CD4-positive, alpha-beta memory T cell (primary cell): ENCODE measurements at places on chromosomes 12 and 14.

GRCh38 chr12:68888243-68888642, 44.7 kb downstream of the CPM start:
- H3K27ac ChIP-seq: no peak overlapping the region
- no peaks in the 10 kb centered on the region for H3K36me3 ChIP-seq
- peaks cover 8% of the 10 kb centered on the region for H3K4me1 ChIP-seq

- H3K36me3 ChIP-seq: no peaks in the 10 kb centered on the region
- H3K4me3 ChIP-seq: no peak overlapping the region
- H3K27me3 ChIP-seq: peaks cover 53% of the 10 kb centered on the region
Measured at GRCh38 chr12:114400361-114400811, 5.6 kb downstream of the TBX5 start.

DNA sequence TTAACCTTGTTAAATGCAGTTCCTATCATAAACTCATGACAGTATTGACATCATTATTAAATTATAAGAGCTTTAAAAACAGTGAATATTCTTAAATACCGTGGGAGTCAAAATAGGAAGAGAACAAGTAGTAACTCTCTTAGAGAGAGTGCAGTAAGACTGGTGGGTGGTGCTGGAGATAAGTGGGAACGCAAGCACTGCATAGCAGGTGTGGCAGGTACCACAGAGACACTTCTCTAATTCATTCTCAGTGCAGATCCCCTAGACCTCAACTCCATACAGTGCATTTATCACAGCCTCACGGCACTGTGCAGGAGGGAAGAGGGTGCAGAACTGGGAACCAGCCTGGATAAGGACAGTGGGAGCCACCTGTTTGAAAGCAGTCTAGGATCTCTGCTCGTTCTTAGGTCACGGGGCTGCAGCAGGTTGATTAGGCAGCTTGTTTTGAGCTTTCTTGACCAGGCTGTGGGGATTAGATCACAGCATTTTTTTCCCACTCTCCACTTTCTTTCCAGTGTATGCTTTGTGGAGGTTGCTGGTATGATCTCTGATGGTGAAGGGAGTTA, 165.6 kb downstream of the PRKCH start:
- no peak for DNase-seq
- no peak overlapping the region for H3K4me3 ChIP-seq
- H3K27me3 ChIP-seq: no peaks in the 10 kb centered on the region
- peaks cover 36% of the 10 kb centered on the region for H3K4me1 ChIP-seq
- H3K36me3 ChIP-seq: peaks cover 80% of the 10 kb centered on the region
- H3K27ac ChIP-seq: no peak overlapping the region

- H3K27ac ChIP-seq: no peak overlapping the region
- no peak overlapping the region for H3K4me3 ChIP-seq
- H3K36me3 ChIP-seq: peaks cover 39% of the 10 kb centered on the region
- H3K4me1 ChIP-seq: no peaks in the 10 kb centered on the region
Measured at GRCh38 chr14:96285667-96286066, 29.7 kb downstream of the BDKRB1 start.

DNA sequence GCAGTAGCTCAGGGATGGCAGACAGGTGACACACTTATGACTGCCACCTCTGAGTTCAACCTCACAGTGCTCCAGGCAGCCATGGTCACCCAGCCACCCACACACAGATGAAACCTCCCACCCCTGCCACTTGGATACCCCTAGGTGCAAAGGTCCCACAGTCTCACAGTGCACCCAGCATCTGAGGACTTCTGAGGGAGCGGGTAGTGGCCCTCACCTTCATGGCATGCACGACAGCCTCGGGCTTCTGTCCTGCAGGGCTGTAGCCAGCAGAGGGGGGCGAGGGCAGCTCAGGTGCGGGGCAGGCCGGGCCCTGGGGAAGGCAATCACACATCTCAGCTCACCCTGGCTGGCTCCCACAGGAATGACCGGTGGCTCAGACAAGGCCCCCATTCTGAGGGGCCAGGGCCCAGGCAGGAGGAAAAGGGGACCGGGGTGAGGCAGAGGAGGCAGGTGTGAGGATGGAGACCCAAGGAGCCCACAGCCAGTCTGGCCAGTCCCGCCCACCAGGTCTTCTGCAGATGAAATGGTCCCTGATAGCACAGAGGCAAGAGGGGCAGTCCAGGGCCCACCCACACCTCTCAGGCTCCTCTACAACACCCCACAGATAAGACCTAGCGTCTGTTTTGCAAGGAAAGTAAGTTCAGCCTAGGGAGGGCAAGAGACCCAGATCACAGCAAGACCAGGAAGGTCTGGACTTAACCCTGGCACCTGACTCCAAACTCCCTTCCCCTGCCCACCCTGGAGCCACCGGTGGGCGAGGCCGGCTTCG, 35.8 kb downstream of the CCNK start:
- H3K4me1 ChIP-seq: no peaks in the 10 kb centered on the region
- H3K4me3 ChIP-seq: no peak overlapping the region
- no peaks in the 10 kb centered on the region for H3K36me3 ChIP-seq
- no peaks in the 10 kb centered on the region for H3K27me3 ChIP-seq
- no peak for DNase-seq

DNA sequence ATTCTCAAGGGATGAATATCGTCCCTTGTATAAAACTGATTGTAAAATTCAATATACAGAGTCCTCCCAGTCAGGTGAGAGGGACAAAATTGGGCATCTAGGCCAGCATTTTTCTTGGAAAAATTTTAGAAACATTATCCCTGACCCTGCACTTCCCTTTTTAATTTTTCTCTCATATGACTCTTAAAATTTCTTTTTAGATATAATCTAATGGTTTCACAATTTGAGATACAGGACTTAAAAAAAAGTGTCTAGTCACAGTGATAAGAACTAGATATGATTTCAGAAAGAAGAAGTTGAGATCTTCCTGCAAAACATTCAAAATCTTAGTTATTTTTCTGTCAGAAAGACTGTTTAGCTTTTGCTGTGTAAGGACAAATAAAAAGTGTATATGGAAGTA, 270.8 kb upstream of the PPFIA2 start:
- H3K4me3 ChIP-seq: no peak overlapping the region
- H3K27me3 ChIP-seq: no peaks in the 10 kb centered on the region
- no peaks in the 10 kb centered on the region for H3K36me3 ChIP-seq

DNA sequence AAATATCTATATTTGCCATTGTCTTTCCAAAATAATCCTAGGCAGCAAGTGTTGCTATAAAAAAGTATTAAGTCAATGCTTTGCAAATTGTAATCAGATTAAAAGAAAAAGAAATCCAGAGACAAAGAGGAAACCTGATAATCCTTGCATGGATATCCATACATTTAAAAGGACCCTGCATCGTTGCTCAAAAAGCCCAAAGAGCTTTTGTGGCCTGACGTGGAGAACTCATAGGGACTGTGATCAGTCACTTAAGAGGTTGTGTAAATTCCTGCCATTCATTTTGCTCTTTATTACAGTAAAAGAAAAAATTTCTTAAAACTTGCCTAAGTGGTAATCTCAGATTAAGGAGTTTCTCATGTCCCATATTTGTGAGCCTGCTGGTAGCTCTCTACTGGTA, 392.6 kb downstream of the C12orf75 start:
- H3K27ac ChIP-seq: no peak overlapping the region
- no peaks in the 10 kb centered on the region for H3K36me3 ChIP-seq
- no peak overlapping the region for H3K4me3 ChIP-seq
- no peak for DNase-seq
- no peaks in the 10 kb centered on the region for H3K27me3 ChIP-seq

- DNase-seq: no peak
- peaks cover 23% of the 10 kb centered on the region for H3K27me3 ChIP-seq
- no peak overlapping the region for H3K27ac ChIP-seq
- peak overlapping the region; percentile 38 for H3K4me3 ChIP-seq
- peaks cover 5% of the 10 kb centered on the region for H3K4me1 ChIP-seq
Measured at GRCh38 chr12:31589904-31590641, 863 bp downstream of the DENND5B start.

GRCh38 chr12:49567302-49567610, 686 bp downstream of the MCRS1 start:
- peak overlapping the region; percentile 89 for H3K27ac ChIP-seq
- no peak for DNase-seq
- H3K4me3 ChIP-seq: peak overlapping the region; percentile 88
- H3K36me3 ChIP-seq: peaks cover 25% of the 10 kb centered on the region
- no peaks in the 10 kb centered on the region for H3K27me3 ChIP-seq
- peaks cover 49% of the 10 kb centered on the region for H3K4me1 ChIP-seq

DNA sequence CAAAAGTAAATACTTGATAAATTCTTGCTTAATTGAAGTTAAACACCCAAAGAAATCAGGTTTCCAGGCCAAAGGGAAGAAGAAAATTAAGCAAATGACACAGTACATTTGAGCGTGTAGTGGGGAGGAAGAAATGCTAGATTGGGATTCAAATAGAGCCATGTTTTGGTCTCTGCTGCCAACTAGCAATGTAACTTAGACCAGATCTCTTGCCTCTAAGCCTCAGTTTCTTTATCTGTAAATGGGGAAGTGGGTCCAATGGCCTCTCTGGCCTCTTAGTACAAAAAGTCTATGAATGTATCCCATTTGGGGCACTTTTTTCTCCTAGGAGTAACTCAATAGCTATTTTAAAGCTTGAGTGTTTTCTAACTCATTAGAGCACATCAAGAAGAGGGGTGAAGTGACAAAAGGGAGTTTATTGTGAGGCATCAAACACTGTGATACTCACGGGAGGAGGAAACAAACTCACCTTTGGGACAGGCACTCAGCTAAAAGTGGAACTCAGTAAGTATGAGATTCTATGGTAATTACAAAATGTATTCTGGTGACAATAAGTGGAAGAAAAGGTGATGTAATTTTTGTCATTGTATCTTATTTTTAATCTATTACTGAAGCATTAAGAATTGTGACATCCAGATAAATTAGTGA, 55.8 kb downstream of the DAD1 start:
- H3K36me3 ChIP-seq: peaks cover 75% of the 10 kb centered on the region
- H3K4me1 ChIP-seq: peaks cover 99% of the 10 kb centered on the region
- H3K4me3 ChIP-seq: peak overlapping the region; percentile 17
- no peaks in the 10 kb centered on the region for H3K27me3 ChIP-seq
- DNase-seq: no peak

- H3K36me3 ChIP-seq: no peaks in the 10 kb centered on the region
- no peaks in the 10 kb centered on the region for H3K27me3 ChIP-seq
- H3K4me1 ChIP-seq: peaks cover 32% of the 10 kb centered on the region
- H3K27ac ChIP-seq: no peak overlapping the region
- DNase-seq: no peak
- H3K4me3 ChIP-seq: no peak overlapping the region
Measured at GRCh38 chr12:47267571-47267970, 187.8 kb upstream of the AMIGO2 start.

DNA sequence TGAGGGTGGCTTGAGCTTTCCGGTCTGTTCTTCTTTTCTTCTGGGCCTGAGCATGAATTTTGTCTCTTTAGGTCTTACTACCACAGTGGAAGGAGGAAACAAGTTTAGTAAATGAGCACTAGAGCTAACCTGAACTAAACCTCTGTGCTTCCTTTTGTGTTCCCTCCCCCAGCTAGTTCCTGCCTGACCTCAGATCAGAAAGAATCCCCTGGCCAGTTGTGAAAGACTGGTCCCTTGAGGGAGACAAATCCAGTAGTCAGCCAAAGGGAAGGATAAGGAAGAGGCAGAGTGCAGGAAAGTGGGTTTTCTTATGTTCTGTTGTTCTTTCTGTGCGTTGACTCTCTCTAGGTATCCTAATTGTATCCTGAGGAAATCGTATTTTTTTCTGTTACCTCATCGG, 17.5 kb downstream of the ZNF664 start:
- H3K27ac ChIP-seq: no peak overlapping the region
- H3K36me3 ChIP-seq: peaks cover 28% of the 10 kb centered on the region
- no peak overlapping the region for H3K4me3 ChIP-seq
- H3K27me3 ChIP-seq: no peaks in the 10 kb centered on the region
- no peaks in the 10 kb centered on the region for H3K4me1 ChIP-seq

- no peaks in the 10 kb centered on the region for H3K36me3 ChIP-seq
- no peaks in the 10 kb centered on the region for H3K27me3 ChIP-seq
- DNase-seq: no peak
- H3K4me1 ChIP-seq: no peaks in the 10 kb centered on the region
Measured at GRCh38 chr14:92724516-92725340, 23.7 kb downstream of the LGMN start.

DNA sequence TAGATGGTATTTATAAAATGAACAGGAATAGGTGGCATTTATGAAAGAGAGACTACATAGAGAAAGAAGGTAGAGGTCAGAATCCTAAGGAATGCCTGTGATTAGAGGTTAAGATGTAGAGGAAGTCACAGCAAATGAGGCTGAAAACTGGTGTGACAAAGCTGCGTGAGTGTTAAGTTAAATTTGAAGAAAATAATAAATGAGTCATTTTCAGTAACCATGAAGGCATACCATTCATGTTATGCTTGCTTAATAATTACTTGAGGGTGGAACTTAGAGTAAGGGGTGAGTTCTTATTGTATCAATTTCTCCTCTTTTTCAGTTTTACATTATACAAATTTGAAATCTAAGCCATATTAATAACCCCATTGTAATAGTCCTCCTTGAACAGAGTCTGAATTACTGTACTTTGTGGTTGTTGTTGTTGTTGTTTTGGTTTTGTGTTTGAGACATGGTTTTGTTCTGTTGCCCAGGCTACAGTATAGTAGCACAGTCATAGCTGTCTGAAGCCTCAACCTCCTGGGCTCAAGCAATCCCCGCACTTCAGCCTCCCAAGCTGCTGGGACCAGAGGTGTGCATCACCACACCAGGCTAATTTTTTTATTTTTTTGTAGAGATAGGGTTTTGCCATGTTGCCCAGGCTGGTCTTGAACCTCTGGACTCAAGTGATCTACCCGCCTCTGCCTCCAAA, 761.5 kb downstream of the GALC start:
- no peaks in the 10 kb centered on the region for H3K27me3 ChIP-seq
- DNase-seq: no peak
- H3K27ac ChIP-seq: no peak overlapping the region
- H3K4me1 ChIP-seq: no peaks in the 10 kb centered on the region
- no peak overlapping the region for H3K4me3 ChIP-seq

DNA sequence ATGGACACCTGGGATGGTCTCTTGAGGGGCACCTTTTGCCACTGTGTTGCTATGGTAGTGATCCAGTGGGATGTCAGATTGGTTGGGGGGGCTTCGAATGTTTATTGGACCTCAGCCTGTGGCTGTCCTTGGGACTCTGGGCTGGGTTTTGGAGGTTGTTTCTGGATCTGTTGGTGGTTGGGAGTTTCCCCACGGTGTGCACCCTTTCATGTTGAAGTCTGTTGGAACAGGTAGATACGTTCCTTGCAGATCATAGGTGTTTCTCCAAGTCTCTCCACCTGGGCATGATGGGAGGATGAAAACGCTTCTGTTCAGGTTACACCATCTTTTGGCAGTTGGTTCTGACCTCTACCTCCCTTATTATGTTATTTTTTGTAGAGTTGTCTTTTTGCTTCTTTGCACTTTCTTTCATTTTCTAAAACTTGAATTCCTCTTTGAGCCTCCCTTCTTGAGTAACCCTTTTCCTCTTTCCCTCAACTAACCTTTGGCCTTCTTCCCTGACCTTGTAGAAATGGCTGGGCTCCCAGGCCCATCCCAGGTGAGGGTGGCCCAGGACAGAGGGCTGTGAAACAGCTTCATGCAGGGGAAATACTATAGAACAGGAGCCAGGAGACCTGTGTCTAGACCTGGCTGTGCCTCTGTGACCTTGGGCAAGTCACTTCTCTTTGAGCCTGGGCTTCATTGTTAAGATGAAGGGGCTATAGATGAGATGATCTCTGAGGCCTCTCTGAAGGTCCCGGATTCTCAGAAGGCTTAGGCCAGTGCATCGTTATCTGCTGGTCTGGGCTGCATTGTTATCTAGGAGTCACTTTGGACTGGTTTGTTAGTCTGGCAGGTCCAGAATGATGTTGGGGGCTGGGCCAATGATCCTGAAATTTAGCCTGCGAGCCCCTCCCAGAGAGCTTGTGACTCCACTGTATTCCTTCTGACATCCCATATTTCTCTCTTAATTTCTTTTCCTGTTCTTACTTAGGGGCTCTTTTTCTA, 2.0 kb downstream of the ATN1 start:
- peaks cover 42% of the 10 kb centered on the region for H3K4me1 ChIP-seq
- no peaks in the 10 kb centered on the region for H3K27me3 ChIP-seq
- H3K4me3 ChIP-seq: peak overlapping the region; percentile 14
- DNase-seq: peak; percentile 40
- peak overlapping the region; percentile 67 for H3K27ac ChIP-seq
